ENCODE measurements at places on chromosomes 7 and 10.
A peak's percentile ranks its signal among the peaks of the same experiment; 100 is the strongest.

DNA sequence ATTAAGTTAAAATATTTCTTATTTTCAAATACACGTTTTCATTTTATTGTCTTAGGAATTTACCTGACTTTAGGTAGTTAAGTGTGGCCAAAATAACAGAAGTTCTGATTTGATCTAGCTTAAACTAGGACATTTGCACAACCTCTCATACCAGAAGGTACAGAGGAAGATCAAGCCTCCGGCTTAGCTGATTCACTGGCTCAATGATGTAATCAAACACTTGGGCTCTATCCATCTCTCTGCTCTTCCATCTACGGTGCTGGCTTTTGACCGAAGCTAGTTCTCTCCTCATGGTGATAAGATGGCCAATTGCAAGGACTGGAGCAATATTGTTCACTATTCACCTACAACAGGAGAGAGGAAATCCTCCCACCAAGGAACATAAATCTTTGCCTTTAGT lies 12.2 kb upstream of the HYCC1 start:
- DNase-seq: peak; percentile 71

DNA sequence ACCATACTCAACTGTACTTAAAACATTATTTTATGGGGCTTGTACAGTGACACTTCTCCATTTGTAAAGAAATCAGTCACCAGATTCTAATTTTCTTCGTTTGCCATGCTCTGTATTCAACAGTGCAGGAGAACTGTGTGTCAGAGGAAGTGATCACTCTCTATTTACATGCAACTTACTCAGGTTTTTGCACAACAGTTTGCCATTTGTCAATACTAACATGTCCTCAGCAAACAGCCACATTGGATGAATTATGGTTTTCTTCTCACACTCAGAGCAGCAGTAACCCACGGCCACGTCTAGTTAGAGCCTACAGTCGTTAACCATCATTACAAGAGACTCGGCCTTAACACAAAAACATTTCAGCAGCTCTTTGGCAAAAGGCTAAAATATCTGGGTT lies 69.2 kb upstream of the SP4 start:
- no peak for DNase-seq

DNA sequence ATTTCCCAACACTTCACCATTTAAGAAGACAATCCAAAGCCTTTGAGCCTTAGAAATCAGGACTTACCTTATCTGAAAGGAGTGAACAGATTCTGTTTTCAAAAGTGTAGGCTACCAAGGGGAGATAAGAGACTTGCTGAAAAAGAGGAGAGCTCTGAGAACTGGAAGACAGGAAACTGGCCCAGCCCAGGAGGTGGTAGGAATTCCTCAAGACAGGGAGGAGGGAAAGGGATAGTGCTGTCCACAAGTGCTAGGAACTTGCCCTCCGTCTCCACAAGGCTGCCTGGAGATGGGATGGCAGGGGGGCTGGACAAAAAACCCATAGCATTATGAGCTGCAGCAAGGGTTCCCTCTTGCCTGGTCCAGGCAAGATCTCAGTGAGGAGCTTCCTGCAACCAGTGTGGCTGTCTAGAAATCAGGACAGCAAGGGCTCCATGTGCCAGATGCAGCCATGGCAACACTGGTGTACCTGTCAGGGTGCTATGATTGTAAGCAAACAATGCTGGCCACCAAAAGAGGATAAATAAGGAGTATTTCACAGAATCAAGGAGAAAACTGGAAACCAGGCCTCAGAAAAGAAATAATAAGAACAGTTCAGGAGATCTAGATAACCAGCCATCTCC lies 22.7 kb upstream of the FRMD4A start:
- DNase-seq: no peak

GRCh38 chr10:17682236-17682946 lies 38.4 kb downstream of the STAM start:
- no peak for DNase-seq

- no peak for DNase-seq
These were observed 299.0 kb upstream of the FZD1 start for GRCh38 chr7:90965211-90965610.

GRCh38 chr10:75733135-75733890 lies 301.9 kb downstream of the LRMDA start:
- DNase-seq: no peak

GRCh38 chr10:75765789-75766096 lies 334.3 kb downstream of the LRMDA start:
- DNase-seq: no peak

- peak; percentile 15 for DNase-seq
These were observed 42.9 kb downstream of the MKLN1 start for GRCh38 chr7:131370523-131370968.

DNA sequence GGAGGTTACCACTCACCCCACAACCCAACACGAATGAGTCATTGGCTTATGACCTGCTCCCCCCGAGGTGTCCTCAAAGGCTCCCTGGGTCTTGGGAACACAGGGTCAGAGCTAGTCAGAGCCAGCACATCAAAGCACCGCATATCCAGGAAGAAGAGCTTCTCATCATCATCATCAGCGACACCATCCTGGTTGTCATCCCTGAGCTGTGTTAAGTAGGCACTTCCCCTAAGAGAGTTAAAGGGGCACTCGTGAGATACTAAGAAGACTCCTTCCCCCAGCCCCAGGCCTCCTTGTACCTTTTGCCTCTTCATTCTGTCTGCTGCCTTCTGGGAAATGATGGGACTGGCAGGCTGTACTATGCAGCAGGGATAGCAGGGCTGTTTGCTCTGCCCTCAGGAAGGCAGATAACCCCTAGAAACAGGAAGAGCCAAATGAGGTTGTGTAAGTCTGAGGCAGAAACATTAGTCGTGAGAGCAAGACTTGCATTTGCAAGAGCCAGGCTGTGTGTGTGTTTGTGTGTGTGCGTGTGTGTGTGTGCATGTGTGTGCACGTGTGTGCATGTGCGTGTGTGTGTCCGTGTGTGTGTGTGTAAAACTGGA lies 11.1 kb upstream of the CPA1 start:
- peak; percentile 87 for DNase-seq

- DNase-seq: peak; percentile 42
These were observed 2.0 kb downstream of the NOD1 start for GRCh38 chr7:30476459-30477145.

- DNase-seq: peak; percentile 43
These were observed 1.2 kb upstream of the PLXNA4 start for GRCh38 chr7:132577206-132578049.

DNA sequence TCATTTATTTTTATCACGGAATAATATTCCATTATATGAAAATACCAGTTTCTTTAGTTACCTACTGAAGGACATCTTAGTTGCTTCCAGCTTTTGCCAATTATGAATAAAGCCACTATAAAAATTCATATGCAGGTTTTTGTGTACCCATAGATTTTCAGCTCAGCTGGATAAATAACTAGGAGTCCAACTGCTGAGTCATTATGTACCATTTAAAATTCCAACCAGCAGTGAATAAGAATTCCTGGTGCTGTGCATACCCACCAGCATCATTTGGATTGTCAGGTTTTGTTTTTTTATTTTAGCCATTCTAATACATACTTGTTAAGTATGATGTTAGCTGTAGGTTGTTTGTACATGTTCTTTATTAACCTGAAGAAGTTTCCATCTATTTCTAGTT lies 14.5 kb downstream of the FAM24B start:
- peak; percentile 57 for DNase-seq

DNA sequence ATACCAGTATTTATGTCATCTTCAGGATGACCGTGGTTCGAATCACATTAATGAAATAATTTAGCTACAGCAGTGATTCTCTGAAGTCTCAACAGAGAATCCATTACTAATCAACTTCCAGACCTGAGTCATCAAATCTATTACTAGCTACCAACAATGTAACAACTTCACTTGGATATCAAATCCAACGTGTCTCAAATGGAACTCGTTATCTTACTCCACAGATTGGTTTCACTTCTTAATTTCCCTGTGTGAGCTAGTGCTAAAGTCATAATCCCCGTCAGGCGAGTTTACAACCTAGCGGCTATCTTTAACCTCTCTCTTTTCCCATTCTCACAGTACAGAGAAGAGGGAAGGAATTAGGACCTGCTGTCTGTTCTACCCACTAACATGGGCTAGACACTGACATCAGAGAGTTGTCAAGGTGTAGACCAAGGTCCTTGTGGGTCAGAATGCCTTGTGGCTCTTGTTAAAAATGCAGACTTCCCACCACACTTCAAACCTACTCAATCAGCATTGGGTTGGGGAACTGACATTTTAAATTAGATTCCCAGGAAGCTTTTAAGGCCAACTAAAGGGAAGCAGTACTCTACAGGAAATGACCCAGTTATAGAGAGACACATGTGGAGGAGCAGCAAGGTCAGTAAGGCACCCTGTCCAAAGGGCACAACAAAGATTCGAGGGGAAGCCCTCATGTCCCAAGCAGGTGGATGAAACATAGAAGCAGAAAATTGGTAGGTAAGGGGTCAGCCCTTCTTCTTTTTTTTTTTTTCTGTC lies 57.3 kb upstream of the GSAP start:
- DNase-seq: peak; percentile 37

GRCh38 chr10:70680899-70681730 lies 8.8 kb downstream of the ADAMTS14 start:
- no peak for DNase-seq

DNA sequence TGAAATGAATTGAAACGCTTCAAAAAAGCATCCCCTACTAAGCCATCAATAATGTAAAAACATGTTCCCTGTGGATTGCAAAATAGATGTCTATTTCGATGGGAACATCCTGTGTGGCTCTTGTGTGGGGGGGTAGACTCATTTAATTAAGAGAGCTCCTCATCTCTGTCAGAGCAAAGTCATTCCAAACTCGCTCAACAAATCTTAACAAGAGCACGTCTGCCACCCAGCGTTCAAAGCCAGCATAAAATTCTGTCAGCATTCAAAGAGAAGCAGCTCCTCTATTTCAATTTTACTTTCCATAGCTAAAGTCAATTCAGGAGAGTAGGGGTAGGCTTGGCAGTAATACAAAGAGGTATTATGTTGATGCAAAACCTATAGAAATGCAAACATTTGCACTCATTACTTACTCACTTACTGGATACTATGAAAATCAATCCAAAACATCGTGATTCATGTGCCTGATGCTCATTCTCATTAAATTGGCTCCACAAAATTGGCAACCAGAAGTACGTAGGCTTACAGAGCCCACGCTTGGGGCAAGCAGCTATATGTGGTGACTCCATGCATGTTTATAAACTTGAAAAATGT lies 114.9 kb downstream of the IPMK start:
- peak; percentile 75 for DNase-seq

DNA sequence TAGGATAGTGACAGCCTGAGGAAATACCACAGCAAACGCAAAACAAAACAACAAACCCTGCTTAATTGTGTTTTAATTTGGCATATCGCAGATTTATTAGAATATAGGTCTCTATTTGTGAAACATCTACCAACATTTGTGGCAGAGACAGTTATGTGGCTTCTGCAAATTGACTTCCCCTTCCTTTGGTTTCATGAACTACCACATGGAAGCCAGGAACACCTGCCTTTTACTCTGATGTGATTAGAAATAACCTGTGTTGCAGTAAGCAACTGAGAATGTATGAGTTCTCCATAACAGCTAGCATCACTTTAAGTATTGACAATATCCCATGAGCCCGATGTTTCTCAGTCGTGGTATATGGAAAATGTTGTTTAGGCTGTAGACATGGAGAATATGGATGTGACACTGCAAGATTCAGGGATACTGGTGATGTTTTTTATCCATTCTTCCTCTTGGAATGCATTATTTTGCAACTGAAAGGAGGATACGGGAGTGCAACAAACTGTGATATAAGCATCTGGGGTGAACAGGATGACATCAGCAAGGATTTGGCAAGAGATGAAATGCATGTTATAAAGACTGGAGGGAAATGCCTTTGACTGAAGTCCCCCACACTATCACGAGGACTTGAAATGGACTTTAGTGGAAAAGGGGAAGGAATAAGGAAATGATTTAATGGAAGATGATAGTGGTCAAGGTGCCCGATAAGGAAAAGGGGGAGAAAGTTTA lies 95.9 kb downstream of the CUBN start:
- DNase-seq: peak; percentile 72

- DNase-seq: no peak
These were observed 84.6 kb upstream of the CACUL1 start for GRCh38 chr10:118839348-118839747.

- DNase-seq: peak; percentile 6
These were observed 40.0 kb upstream of the ANLN start for GRCh38 chr7:36349626-36350025.

- DNase-seq: no peak
These were observed 223.9 kb downstream of the GPR158 start for GRCh38 chr10:25398680-25399079.

DNA sequence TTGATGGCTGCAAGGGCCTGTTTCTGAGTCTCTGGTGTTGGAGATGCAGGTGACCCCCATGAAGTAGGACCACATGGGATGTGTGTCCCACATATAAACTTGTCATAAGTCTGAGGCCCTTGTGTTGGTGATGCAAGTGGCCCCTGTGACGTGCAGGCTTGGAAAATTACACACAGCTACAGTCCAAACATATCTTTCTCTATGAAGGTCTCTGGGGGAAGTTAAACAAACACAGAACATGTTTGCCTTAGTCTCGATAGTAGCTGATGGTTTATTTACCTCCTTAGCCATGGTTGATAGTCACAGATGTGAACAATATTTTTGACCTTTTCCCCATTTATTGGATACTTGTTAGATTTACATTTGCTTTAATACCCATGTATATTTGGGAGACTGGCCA lies 64.7 kb downstream of the ADCY1 start:
- DNase-seq: no peak

Measured in fibroblast of mammary gland (primary cell).